ENCODE measurements at places on chromosomes 7 and 10.

- no peak for DNase-seq
Observed at GRCh38 chr7:66629222-66630062, 761 bp downstream of the KCTD7 start.

DNA sequence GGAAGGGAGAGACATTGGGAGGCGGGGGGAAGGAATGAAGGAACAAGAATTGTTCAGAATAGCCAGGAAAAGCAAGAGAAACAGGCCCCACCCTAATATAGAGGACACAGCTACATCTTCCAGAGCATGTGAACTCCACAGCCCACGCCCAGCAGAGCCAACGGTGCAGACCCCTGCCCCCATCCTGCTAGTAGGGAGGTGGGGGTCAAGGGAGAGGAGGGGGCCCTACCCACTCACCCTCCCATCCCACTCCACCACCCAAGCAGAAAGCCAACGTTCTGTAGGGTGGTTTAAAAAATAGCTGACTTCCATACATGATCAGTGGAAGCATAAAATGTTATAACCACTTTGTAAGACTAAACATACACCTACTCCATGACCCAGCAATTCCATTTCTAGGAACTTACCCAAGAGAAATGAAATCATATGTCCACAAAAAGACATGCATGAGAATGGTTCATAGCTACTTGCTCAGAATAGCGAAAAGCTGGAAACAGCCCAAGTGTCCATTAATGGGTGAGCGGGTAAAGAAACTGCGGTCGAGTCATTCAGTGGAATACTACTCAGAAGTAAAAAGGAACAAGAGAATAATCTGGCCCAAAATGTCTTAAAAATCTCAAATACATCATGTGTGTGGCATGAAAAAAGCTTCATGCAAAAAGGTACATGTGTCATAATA lies 31.8 kb downstream of the CTBP2 start:
- no peak for DNase-seq

DNA sequence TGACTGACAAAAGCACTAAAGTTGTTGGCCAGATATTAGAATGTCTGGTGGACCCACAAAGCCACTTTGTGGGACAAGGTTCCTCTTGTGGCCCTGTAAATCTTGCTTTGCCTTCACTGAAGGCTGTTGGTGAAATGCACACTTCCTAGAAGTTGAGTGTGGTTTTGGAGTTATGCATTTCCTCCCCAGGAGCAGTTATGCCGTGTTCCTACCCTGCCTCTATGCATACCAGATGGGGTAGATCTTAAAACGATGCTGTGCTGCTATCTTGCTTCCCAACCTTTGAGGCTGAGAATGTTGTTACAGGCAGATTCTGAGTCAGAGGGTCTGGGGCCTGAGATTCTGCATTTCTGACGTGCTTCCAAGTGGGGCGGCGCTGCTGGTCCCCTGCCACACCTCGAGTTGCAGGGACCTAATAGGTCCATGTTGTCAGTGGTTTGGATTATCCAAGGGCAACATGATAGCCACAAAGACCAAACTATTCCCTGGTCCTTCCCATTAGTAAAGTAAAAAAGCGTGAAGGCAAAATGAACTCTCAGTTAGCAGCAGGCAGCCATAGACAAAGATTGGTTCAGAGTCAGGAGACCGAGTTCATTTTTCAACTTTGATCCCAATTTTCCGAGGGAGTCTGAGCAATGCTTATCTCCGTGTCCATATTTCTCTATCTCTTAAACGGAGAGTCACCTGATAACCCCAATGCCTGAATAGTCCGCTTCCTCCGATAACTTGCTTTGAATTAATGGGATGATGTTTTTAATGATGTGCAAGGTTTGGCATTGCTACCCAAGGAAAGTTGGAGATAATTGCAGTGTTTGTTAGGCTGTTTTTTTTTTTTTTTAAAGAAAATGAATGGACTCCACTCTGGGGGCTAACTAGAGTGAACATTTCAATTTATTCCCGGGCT lies 55.8 kb downstream of the CDHR3 start:
- peak; percentile 53 for DNase-seq

DNA sequence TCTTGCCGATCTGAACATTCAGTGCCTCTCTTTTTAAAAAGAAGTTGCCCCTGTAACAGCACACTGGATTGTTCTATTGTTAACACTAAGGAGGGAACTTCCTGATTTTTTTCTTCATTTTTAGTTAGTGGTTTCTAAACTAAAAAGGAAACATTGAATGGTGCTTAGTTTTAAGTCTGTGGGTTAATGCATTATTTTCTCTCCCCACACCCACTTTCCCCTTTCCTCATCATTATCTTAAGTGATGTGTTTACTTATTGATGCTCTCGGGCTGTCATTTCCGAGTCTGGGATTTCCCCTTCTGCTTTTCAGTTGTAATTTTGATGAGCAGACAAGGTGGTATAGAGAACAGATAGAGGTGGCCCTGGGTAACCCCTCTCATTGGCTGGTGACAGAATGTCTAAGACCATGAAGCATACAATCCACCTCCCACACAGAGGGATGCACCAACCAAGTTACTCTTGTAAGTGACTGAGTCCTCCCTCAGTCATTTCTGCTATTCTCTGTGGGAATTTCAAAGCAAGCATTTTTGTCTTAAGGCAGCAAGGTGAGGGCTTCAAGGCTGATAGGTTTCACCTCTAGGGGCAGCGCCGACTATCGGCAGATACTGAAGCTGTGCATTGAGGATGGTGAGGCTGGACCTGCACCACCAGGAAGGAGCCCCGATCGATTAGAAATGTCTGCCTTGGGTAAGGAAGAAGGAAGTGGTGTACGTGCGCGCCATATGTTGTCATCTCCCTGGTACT lies 49.5 kb downstream of the CHN2 start:
- DNase-seq: no peak

GRCh38 chr10:95441547-95441923 lies 119.6 kb downstream of the SORBS1 start:
- no peak for DNase-seq

DNA sequence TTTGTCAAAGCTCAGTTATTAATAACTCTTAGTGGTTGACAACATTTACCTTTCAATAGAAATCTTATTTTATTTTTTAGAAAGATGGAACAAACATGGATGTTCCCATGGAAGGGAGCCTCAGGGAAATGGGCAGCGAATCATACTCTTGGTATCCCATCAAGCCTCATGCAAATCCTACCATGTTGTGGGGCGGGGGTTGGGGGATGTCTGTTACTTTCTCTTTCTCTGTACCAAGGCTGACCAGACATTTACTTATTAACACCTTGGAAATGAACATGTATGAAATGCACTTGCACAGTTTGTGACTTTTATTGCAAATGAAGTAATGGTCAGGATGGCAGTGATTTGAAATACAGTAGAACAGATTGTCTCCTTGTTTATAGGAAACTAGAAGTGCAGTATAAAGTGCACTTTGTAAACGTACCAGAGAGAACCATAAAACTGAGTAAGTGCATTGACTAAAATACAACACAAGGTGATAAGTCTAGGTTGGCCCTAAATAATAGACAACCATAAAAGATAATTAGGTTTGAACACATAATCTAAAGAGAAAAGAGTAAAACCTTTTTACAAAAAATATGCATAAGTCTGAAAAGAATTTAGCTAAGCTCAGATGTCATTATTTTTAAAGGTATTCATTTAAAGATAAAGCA lies 32.4 kb downstream of the SEMA3D start:
- DNase-seq: no peak

GRCh38 chr7:5677538-5678294 lies 103.7 kb downstream of the RNF216 start:
- DNase-seq: peak; percentile 23

GRCh38 chr10:97778452-97779302 lies 6.9 kb upstream of the SFRP5 start:
- no peak for DNase-seq

DNA sequence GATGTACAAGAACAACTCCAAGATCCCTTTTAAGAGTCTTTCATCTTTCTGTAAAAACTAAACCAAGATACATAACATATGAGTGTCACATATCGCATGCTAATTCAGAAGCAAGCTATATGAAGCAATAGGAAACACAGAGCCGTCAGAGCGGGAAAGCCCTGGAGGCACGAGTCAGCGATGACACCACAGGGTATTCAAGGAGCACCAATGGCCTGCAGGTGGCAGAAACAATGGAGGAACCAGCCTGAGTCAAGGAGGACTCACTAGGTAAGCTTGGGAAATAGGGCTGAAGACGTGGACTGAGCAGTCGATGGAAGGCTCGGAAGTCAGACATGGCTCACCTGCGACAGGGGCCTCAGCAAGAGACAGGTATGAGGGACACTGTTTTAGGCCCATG lies 214.4 kb downstream of the FAM107B start:
- no peak for DNase-seq

All from hematopoietic multipotent progenitor cell treated with erythropoietin and hydrocortisone succinate and interleukin-3 and kit ligand, for 15 days (in vitro differentiated cells).